ENCODE measurements at places on chromosomes 3 and 15.

GRCh38 chr3:45870099-45870498 is 16.2 kb upstream of the CCR9 start:
- DNase-seq: no peak
- H3K4me1 ChIP-seq: peaks cover 15% of the 10 kb centered on the region
- H3K36me3 ChIP-seq: peaks cover 4% of the 10 kb centered on the region
- no peak overlapping the region for H3K27ac ChIP-seq
- H3K4me3 ChIP-seq: no peak overlapping the region
- H3K27me3 ChIP-seq: peaks cover 61% of the 10 kb centered on the region

DNA sequence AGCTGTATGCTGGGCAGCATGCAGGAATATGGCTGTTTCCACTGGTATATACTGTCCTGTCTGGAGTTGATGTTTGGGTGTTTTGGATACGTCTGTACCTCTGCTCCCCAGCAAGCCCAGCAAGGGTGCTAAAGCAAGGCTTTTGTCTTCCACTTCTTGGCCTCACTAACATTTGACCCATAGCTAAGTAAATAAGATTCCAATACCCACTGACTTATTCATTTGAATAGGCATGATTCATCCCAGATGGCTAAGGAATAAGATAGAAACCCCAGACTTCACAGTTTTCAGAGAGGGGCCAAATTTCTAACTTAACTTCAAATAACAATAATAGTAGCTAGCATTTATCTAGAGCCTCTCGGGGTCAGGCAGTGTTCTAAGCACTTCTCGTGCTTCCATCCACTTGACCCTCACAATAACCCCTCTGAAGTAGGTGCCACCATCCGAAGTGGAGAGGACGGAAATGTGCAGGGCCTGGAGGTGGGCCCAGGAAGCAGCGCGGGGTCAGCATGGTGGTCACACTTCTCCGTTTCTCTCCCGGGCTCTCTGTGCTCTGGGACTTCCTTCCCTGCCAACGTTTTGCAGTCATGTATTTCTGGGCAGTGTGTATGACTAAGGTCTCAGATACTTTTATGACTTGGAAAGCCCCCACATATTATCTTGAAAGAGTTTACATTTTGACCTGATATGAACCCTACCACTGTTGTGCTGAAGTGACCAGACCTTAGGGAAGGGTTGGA is 39.3 kb downstream of the LRRK1 start:
- no peak overlapping the region for H3K27ac ChIP-seq
- peaks cover 48% of the 10 kb centered on the region for H3K27me3 ChIP-seq
- no peak overlapping the region for H3K4me3 ChIP-seq
- no peak for DNase-seq
- no peaks in the 10 kb centered on the region for H3K4me1 ChIP-seq
- no peaks in the 10 kb centered on the region for H3K36me3 ChIP-seq

GRCh38 chr15:33279613-33280205 is 31.1 kb upstream of the RYR3 start:
- no peak for DNase-seq
- H3K36me3 ChIP-seq: no peaks in the 10 kb centered on the region
- H3K27me3 ChIP-seq: peaks cover 10% of the 10 kb centered on the region
- H3K4me1 ChIP-seq: no peaks in the 10 kb centered on the region
- H3K4me3 ChIP-seq: no peak overlapping the region
- H3K27ac ChIP-seq: no peak overlapping the region

- no peak overlapping the region for H3K4me3 ChIP-seq
- no peaks in the 10 kb centered on the region for H3K27me3 ChIP-seq
- H3K27ac ChIP-seq: no peak overlapping the region
- peaks cover 5% of the 10 kb centered on the region for H3K4me1 ChIP-seq
- H3K36me3 ChIP-seq: peaks cover 6% of the 10 kb centered on the region
- no peak for DNase-seq
Measured at GRCh38 chr15:42696626-42697025, 40.3 kb downstream of the CDAN1 start.

GRCh38 chr15:51229907-51230330 is 108.5 kb downstream of the CYP19A1 start:
- no peak overlapping the region for H3K4me3 ChIP-seq
- no peak for DNase-seq

- H3K4me3 ChIP-seq: peak overlapping the region; percentile 89
- peaks cover 19% of the 10 kb centered on the region for H3K4me1 ChIP-seq
- DNase-seq: peak; percentile 59
- H3K27ac ChIP-seq: peak overlapping the region; percentile 45
- H3K27me3 ChIP-seq: peaks cover 56% of the 10 kb centered on the region
Measured at GRCh38 chr3:124584552-124585391, 145.5 kb upstream of the UMPS start.

Measured in activated naive CD8-positive, alpha-beta T cell treated with anti-CD3 and anti-CD28 coated beads, Interleukin-2, amount 10 ng/mL, durations not matched to agents 7 days and 5 days (primary cell).